ENCODE measurements at places on chromosomes 5 and 9. TPM values are rescaled to one million over a fixed set of nuclear protein-coding genes. Genes with fewer than 3 reads are reported as not detected.

Gene TGFBR1
- polyA plus RNA-seq = 7.9 TPM

Gene C9orf50
- polyA plus RNA-seq = 2.8 TPM

Gene PHF19
- 6.9 TPM for polyA plus RNA-seq

Gene ZNF879
- polyA plus RNA-seq = 2.2 TPM

Gene BRD9
- polyA plus RNA-seq = 17.5 TPM
